ENCODE measurements at places on chromosomes 11 and 22.
A peak's percentile ranks its signal among the peaks of the same experiment; 100 is the strongest.

GRCh38 chr11:6626971-6627761 is 7.9 kb upstream of the TPP1 start:
- DNase-seq: no peak

DNA sequence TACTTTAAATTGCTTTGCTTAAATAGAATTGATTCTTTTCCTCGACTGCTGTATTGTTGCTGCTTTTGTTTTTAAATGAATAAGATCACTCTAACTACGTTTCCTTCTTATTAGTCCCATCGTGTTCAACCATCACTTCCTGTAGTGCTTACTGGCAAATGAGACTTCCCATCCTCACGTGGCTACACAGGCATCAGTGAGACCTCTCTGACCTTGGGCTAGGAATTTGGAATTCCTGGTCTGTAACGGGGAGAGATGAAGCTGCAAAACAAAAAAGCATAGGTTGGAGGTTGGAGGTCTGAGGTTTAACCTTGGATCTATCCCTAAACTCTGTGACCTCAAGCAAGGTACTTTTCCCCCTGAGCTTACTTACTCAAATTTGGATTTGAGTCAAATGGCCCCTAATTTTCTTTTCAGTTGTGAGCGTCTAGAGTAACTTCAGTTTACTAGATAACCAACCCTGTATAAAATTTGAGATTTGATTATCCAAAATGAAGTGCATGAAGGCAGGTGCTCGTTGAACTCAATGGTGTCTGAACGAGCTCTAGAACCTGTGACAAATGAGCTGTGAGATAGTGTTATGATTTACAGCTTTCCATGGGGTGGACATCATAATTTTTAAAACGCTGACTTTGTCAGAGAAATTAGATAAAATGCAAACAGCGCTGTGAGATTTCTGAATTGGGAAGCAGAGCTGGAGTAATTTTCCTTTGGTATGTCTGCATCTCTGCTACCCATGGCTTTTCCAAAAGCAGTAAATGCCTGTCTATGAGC is 151.2 kb downstream of the DBX1 start:
- DNase-seq: no peak

DNA sequence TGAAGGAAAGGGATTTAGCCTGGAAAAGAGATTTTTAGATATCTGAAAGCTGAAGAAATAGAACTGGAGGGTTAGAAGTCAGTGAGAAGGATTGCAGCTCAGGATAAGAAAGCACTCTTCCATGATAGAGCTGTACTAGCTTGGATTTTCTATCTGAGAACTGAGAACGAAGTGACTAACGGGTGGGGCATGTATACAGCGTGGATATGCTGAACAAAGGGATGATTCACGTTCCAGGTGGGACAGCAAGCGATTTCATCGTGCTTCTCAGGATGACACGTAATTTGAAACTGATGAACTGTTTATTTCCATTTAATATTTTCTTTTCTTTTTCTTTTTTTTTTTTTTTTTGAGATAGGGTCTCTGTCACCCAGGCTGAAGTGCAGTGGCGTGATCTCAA is 53.0 kb downstream of the GRAMD1B start:
- DNase-seq: no peak

DNA sequence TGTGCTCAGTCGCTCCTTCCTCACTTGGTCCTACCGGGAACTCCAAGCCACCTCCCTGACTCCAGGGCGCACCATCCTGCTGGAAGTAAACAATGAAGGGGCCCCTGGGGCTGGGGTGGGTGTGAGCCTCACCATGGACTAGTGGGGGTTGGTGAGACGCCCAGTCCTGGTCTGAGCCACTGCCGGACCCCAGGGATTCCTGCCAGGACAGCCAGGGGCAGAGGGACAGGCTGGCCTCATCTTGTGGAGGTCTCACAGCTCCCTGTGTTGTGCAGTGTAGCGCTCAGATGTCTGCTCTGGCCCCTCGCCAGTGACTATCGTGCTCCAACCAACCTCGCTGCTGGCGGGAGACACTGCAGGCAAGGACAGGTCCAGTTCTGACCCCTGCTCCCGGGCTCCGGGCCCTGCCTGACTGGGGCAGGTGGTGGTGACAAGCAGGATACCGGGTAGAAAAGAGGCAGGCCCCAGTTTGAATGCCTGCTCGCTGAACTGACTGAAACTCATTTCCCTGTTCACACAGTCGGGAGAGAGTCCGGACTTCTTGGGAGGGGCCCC is 1021.4 kb downstream of the BRD1 start:
- DNase-seq: no peak

- DNase-seq: peak; percentile 72
Observed at GRCh38 chr22:38214302-38215056, 12.7 kb downstream of the MAFF start.

- no peak for DNase-seq
Observed at GRCh38 chr22:46031066-46031465, 54.1 kb upstream of the WNT7B start.

DNA sequence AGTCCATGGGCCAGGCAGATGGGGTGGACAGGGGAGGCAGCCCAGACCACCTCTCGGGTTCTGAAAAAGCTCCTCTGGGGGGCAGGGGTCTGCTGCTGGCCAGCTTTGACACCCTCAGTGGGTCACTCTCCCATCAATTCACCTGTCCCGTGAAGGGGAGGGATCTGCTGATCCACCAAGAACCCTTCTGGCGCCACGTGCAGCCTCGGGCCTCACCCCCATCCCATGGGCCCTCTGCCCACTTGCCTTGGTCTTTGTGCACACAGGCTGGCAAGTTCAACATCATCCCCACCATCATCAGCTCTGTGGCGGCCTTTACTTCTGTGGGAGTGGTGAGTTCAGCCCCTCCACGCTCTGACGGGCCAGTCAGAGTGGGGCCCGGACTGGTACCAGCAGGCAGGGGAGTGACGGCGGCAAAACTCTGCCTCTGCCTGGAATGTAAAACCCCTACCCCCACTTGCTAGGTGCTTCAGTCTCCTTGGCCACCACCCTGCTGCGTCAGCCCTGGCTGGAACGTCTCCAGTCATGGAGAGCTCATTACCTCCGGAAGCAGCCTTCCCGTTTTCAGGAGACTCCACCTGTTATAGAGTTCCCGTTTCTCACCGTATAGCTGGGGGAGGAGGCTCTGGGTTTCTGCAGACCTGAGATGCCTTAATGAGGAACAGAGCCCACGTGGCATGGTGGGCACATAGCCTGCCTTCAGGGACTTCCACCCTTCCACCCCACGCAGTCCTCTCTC is 12.7 kb downstream of the PRG3 start:
- DNase-seq: no peak

DNA sequence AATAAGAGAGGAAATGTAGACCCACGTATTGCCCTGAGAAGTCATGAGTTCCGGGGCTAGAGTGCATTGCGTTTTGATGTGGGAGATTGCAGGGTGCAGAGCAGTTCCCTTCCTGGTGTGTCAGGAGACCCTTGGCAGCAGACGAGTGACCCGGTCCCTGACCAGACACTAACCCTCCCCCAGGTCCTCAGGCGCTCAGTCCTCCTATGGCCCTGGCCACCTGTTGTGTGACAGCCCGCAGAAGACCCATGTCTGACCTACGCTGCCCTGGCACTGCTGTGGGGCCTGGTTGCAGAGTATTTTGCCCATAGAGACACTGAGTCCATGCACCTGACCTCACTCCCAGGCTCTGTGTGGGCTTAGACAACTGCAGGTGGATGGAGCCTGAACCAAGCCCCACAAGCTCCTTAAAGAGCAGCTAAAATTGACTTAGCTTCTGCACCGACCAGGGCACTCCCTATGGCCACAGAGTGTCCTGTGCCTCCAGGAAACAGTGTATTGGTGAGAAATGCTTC is 833.8 kb downstream of the TBC1D22A start:
- DNase-seq: no peak

- DNase-seq: no peak
Observed at GRCh38 chr11:29200791-29201562, 815.9 kb downstream of the KCNA4 start.

- DNase-seq: peak; percentile 16
Observed at GRCh38 chr11:87236368-87236767, 198.6 kb downstream of the TMEM135 start.
